ENCODE measurements at places on chromosomes 2 and 18. TPM values are rescaled to one million over a fixed set of nuclear protein-coding genes. Genes with fewer than 3 reads are reported as not detected.
A peak's percentile ranks its signal among the peaks of the same experiment; 100 is the strongest.

DNA sequence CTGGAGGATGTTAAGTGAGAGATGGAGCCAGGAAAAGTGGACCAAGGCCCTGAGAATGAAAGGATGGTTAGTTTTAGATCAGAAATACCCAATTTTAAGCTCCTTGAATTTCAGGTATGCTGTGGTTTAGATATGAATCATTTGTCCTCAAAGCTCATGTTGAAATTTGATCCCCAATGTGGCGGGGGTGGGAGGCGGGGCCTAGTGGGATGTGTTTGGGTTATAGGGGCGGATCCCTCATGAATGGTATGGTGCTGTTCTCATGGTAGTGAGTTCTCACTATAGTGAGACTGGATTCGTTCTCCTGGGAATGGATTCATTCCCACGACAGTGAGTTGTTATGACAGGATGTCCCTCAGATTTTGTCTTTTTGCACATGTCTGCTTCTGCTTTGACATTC lies 11.4 kb downstream of the MYO5B start:
- DNase-seq: peak; percentile 14

GRCh38 chr2:134705861-134706586 lies 12.8 kb downstream of the TMEM163 start:
- no peak for DNase-seq

- DNase-seq: peak; percentile 5
Observed at GRCh38 chr2:218517434-218518206, 50.5 kb downstream of the USP37 start.

- DNase-seq: no peak
Observed at GRCh38 chr2:111966241-111966640, 67.8 kb downstream of the MERTK start.

DNA sequence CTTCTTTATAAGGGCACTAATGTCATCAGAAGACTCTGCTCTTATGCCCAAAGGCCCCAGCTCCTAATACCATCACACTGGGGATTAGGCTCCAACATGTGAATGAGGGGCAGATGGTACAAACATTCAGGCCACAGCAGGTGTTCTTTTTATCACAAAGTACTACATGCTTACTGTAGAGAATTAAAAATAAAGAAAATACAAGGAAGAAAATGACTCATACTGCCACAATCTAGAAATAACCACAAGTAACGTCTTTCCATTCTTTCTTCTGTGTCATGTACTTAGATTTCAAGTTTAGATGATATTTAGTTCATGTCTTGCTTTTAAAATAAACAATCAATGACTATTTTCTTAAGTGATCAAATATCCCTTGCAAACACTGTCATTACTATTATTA lies 100.3 kb upstream of the NEDD4L start:
- peak; percentile 8 for DNase-seq

DNA sequence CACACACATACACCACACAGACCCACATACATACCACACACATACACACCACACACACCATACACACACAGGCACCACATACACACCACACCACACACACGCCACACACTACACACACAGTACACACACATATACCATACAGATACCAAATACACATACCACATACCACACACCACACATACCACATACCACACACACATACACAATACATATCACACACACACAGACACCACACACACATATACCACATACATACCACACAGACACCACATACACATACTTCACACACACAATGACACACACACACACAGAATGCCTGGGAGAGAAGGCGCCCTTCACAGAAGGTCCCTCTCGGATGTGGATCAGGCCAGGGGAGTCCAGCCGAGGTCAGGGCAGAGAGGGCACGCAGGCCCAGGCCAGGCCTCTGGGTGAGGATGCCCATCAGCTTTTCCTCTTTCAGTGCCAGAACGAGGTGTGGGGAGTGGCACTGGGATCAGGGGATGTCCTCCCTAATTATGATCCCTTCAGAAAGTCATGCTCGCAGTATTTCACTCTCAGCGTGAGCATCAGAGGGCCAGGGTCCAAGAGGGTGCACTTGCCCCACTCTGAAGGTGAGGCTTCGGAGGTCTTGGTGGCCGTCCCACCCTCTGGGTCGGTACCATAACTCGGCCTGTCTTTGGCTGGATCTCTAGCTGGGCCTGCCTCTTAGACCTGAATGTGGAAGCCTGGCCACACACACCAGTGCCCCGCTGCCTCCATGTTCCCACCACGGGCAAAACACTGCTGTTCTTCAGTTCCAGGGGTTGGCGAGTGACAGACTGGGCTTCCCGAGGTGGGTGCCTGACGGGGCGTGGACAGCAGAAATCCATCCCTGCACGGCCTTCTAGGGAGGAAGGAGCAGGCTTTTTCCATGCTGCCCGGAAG lies 70.6 kb upstream of the ODC1 start:
- DNase-seq: no peak

DNA sequence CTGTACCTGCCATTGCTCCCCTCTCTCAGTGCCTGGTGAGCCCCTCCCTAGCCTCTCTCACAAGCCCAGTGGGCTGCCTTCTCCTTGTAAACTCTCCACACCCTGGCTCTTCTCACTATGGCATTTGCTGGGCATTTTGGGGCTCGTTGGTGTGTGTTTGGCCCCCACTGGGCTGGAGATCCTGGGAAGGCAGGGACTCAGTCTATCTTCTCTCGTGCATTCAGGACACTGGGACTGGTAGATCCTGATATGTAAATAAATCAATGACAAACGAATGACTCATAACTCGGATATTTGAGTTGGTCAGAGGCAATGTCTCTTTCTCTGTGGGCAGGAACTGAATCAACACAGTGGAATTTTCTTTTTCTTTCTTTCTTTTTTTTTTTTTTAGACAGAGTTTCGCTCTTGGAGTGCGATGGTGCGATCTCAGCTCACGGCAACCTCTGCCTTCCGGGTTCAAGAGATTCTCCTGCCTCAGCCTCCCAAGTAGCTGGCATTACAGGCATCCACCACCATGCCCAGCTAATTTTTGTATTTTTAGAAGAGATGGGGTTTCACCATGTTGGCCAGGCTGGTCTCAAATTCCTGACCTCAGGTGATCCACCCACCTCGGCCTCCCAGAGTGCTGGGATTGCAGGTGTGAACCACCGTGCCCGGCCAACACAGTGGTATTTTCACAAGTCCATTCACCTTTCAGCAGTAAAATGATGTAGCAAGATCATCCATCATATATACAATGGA lies 144.6 kb upstream of the SPRED2 start:
- DNase-seq: peak; percentile 88

- DNase-seq: no peak
Observed at GRCh38 chr2:241187101-241187917, 1.2 kb upstream of the ANO7 start.

GRCh38 chr2:232518844-232519243 lies 1.3 kb upstream of the PRSS56 start:
- no peak for DNase-seq

DNA sequence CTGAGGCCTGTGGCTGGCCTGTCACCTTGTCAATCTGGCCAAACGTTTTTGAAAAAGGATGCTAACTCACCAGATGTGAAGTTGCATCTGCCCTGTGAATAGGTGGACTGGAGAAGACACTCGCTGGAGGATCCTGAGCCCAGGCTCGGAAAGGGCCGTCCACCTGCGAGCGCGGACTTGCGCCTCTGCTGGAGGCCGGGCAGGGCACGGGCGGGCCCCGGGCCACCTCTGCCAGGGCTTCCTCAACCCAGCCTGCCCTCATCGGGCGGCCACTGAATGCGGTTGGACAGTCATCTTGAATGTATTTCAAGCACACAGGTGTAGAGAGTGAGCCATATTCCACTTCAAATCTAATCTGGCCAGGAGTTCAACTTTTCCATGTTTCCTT lies 83.9 kb downstream of the FAM210A start:
- no peak for DNase-seq

DNA sequence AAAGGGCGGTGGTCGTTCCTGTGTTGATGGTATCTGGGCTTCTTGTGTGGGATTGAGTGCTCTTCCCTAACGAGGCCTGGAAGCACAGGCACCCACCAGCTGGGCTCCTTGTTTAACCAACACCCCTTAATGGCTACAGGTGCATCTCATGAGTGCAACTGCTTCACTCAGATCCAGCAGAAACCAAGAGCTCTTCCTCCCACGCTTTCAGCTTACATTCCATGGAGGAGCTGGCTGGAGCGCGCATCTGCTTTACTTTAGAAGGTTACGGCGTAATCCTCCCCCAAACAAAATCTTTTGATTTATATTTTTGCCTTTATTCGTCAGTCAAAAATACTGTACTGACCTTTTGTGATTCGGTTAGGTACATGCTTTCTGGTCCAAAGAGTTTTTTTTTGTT lies 174.7 kb downstream of the LTBP1 start:
- DNase-seq: peak; percentile 70

GRCh38 chr2:239949075-239949474 lies 76.1 kb downstream of the NDUFA10 start:
- no peak for DNase-seq

DNA sequence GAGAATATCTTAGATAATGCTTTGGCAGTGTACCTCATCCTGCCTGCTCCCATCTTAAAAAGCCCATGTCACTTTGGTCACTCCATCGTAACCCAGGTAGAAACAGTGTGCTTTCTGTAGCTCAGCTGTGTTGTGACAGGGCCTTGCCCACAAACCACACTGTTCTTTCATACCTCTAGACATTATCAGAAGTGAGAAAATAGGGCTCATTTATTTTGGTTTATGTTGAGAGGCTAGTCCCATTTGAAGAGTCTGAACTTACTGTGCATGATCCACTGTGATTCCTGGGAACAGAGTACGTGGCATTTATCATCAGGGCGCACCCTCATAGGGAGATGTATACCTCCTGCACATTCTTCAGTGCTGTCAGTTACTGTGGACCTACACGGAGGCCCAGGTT lies 69.7 kb downstream of the FEZ2 start:
- no peak for DNase-seq

- no peak for DNase-seq
Observed at GRCh38 chr2:211900000-211900399, 638.6 kb downstream of the ERBB4 start.

GRCh38 chr2:168976034-168976654 lies 55.0 kb downstream of the ABCB11 start:
- no peak for DNase-seq

GRCh38 chr2:103284750-103285149 lies 522.9 kb downstream of the TMEM182 start:
- no peak for DNase-seq

DNA sequence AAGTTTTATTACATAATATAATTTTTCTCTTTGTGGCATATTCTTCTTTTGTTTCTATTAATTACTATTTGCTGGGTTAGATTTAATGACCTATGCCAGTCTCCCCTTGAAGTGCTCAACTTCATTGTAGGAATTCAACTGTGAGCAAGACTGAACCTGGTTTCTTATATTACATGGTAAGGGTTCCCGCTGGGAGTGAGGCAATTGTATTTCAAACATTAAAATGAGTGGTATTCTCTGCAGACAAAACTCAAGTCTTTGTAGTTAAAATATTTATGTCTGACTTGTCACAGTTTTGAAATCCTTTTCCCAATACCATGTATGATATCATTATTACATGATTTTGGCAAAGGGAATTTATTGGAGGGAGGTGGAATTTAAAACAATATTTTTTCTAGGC lies 278.7 kb downstream of the GULP1 start:
- DNase-seq: no peak

DNA sequence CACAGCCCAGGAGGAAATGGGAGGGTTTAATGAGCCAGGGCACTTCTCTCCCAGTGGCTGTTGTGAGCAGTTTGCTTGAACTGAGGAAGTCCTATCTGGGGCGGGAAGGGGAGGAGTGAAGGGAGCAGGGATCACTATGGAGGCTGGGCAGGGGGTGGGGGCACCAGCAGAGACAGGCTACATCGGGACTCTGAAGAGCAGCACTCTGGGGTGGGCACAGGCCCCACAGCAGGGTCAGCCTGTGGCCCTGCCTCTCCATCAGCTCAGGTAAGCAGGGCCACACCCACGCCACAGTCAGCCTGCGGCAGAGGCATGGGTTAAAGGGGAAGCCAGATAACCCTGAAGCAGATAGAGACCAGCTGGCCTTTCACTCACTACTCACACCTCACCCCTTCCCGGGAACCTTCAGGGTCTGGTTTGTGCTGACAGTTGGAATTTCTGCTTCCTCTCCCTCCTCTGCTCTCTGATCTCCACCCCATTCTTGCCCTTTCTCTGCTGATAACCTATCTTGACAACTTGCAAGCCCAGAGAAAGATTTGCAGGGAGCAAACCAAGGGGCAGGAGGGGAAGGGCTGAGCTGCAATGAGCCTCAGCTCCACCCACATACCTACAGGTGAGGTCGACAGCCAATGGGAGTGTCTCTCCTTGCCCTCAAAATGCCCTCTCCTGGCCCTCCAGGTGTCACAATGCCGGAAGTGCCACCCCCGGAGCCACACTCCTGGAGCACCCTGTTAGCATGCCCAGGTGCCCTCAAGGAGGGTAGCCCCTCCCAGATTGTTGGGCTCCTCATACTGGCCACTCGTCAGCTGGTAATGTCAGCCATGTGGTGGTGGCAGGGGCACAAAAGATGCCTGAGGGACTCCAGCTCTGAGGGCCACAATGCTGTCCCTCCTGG lies 3.7 kb downstream of the SIGLEC15 start:
- DNase-seq: peak; percentile 42

DNA sequence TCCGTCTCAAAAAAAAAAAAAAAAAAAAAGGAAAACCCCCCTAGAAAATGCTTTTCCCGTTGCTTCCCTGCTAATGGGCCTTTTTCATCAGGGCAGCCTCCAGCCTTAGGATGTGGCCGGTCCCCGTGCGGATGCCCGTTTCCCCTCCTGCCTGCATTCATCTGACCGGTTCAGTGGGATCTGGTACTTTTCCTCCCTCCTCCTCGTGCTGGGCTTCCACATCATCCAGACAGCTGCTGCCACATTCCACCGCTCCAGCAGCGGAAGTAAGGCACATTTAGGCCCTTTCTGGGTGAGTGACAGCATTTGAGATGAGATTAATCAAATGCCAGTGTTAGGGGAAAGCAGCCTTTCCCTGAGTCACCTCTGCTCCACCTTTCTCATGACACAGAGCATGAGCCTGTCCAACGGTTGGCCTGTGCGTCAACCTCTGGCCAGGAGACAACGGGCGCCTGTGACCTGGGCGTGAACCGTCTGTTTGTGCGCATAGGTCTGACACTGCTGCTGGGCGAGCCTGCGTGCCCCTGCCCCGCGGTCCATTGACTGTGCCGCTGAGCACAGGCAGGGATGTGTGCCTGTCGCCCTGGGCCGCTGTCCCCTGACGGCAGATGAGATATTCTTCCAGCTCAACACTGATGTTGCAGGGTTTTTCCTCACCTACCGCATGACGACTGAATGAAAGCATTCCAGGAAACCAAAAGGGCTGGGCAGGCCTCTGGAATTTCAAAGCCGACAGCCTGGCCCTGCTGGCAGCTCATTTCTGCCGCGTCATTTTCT lies 174.0 kb downstream of the TGIF1 start:
- peak; percentile 98 for DNase-seq

- DNase-seq: no peak
Observed at GRCh38 chr2:224253464-224253863, 148.4 kb downstream of the FAM124B start.

GRCh38 chr2:204205538-204205937 lies 269.0 kb downstream of the ICOS start:
- no peak for DNase-seq

Gene RBM44
- total RNA-seq: 0.97 TPM

Gene RAPGEF4
- 1.3 TPM for total RNA-seq

Gene OTOS
- total RNA-seq: not detected

Gene VWA3B
- total RNA-seq: not detected

Gene ATL2
- total RNA-seq: 65.6 TPM

Gene DPP10
- total RNA-seq: 0.32 TPM

Gene CIDEA
- total RNA-seq: not detected

Gene TM4SF20
- under 0.01 TPM for total RNA-seq

Gene FBXO36
- 3.9 TPM for total RNA-seq

Gene CCDC85A
- total RNA-seq: 2.3 TPM

Gene REEP1
- total RNA-seq: under 0.01 TPM

Gene SPATS2L
- 65.6 TPM for total RNA-seq

Measured in fibroblast of villous mesenchyme (primary cell).